ENCODE measurements at places on chromosomes 3 and 15.

DNA sequence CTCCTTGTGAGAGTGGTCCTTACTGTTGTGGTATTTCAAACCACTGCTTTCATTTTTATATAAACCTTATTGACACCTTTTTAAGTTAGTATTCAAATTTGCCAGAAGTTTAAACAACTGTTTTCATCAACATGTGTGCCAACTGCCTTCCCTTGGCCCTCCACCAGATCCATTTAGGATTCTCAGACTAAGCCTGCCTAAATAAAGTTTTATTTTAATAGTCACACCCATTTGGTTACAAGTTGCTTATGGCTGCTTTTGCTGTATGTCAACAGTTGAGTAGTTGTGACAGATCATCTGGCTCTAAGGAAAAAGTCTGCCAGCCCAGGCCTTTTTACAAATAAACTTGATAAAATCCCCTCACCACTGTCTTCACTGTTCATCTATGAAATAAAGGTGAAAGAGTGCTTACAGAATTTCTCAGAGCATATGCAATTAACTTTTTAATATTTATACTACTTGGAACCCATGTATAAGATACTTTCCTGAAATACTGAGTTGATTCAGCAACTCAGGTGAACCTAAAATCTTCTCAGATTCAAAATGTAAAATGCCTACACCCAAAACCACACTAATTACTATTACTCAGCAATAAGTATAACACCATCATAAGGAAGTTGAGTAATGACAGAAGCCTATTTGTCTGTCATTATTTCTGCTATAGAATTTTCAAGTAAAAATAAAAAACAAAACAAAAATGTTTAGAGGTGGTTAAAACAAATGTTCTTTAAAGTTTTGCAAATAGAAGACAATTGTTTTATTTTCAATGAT, 35.1 kb downstream of the PEAK1 start:
- no peak for DNase-seq

DNA sequence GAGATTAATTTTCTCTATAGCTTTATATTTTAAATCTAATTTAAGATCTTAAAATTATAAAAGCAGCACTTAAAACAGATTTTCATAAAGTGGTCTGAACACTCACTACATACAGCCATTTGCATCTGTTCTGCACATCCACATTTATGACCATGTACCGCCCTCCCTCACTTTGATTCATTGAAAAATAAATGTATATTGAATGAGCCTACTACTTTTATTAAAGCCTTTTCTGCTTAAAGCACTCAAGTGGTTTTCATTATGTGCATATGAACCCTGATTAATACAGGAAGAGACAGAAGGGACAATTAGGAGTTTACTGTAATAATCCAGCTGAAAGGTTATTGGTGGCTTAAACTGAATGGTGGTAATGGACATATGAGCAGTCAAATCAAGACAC, 129.4 kb downstream of the DLG1 start:
- DNase-seq, result no peak

- no peak for DNase-seq
These were observed 129.7 kb downstream of the NTRK3 start for GRCh38 chr15:88126695-88127431.

DNA sequence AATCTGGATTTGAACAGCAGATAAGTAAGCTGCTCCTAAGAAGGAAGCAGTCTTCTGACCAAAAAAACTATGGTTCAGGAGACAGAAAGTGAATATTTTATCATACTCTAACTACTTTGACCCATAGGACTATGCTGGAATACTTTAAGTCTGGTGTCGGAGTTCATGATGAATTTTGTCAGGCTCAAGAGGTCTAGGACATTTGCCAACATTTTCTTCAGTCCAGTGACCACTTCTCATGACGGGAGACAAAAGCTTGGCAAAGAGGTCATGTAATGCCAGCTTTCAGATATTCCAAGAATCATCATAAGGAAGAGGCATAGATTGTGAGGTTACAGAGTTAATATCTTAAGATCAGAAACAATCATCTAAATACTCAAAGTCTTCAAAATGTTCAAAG, 20.5 kb upstream of the DCBLD2 start:
- no peak for DNase-seq

DNA sequence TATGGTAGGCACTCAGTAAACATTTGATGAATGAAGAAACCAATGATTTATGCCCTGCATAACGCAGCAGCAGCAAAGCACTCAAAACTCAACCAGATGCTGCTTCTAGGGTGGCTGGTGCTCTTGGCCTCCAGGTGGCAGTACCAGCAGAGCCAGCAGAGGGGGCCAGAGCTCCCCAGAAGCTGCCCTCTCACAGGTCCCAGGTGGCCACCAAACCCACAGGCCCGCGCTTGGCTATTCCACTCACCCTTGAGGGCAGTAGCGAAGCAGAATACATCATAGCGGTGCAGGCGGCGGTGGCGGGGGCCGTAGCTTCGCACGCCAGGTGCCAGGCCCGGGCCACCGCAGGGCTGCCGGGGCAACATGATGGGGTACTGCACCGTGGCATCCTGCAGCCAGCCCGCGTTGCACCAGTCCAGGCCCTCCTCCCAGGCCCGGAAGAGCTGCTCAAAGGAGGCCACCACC, 16.6 kb downstream of the HAPLN3 start:
- peak; percentile 68 for DNase-seq

DNA sequence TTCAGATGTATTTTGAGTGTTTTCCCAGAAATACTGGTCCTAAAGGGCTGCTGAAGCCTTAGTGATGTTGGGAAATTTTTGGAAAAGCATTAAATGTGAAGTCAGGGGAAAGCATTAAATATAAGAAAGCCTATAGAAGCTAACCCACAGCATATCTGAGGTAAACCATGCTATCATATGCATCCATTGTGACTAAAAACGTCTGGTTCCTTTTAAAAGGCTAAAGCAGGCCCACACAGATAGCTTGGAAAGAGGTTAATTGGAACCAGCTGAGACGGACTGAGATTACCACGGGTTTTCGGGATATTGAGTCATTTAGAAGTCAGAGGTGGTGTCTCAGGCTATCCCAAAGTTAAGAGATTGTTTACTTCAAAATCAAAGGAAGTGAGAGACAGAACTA, 78.2 kb downstream of the CYP19A1 start:
- DNase-seq, result no peak

- no peak for DNase-seq
These were observed 9.2 kb downstream of the NDUFB5 start for GRCh38 chr3:179613807-179614206.

DNA sequence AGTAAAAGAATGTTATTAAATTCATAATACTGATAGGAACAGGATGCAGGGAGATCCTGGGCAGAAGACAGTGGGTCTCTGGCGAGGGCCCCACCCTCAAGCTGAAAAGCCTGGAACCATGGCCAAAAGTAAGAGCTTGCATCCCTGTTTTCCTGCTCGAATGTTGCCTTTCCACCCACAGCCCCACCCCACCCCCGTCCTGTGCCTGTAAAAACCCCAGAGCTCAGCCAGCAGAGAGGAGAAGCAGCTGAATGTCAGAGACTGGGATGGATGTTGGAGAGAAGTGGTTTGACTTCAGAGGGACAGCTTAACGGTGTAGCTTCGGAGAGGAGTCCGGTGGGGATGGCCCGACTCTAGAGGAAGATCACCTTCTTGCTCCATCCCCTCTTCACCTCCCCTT, 207.9 kb downstream of the ROBO2 start:
- no peak for DNase-seq

DNA sequence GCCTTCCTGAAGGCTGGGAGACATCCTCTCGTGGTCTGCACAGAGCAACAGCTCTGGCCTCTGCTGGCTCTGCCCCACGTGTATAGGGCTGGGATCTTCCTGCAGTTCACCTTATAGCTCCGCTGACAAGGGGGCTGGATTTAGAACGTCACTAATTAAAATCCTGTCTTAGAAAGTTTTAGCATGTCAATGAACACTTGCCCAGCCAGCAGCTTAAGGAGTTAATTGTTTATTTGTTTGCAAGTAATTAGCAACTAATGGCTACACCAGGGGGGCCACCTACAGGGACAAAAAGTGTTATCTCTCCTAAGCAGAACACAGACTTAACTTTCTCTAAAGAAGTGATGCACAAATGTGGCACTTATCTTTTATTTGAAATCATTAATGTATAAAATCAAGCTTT, at the start of gene HESX1:
Gene HESX1, minus strand, starts transcription at position 84 of the 403 bp plus-strand sequence. Its CDS starts 60 bp downstream, at position 24.
- DNase-seq, result no peak

GRCh38 chr3:188316021-188316722, 162.2 kb downstream of the LPP start:
- DNase-seq, result no peak

DNA sequence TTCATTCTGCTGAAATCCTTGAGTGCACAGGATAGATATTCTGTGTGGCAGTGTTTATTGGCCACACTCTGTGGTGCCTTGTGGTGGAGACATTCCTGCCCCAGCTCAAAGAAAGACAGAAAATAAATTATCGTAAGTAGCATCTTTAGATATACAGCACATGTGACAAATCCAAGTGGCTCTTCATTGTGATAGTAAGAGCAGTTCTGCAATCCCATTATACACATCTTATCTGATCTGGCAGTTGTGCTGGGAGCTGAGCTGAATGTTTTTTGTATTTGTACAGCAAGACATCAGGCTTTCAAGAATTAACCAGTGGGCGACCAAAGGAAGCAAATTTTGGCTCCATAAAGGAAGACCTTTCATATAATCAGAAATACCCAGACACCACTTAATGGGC, 235.3 kb upstream of the MRPL3 start:
- DNase-seq, result no peak

DNA sequence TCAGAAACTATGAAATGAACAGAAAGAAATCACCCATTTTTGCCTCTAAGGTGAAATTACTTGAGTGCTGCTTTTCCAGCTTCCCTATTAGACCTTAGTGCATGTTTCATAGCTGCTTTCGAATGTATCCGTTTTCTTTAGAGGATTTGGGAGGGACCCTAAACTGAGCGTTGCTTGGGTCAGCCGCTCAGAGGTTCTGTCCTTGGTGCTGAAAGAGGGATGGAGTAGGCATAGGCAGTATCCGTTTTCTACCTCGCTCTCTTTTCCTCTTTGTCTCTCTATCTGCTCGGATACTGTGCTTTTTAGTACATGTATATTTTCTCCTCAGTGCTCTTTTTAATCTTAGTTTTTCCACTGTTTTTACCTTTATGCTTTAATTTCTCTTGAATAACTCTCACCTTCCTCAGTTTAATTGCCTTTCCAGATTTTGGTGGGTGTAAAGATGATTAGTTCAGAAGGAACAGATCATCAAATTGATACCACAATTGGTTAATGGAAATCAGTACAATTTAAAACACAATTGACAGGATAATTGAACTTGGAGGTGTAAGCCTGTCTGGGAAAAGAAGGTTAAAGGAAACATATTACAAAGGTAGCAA, at the start of gene DRD3:
Gene DRD3, minus strand, starts transcription at position 283 of the 599 bp plus-strand sequence. CDS start 7,060 bp downstream, outside the sequence.
- DNase-seq, result no peak
